Activated B cell treated with CpG ODN at 0.5 μM for 24 hours (primary cell): ENCODE measurements at places on chromosomes 6 and 20.

DNA sequence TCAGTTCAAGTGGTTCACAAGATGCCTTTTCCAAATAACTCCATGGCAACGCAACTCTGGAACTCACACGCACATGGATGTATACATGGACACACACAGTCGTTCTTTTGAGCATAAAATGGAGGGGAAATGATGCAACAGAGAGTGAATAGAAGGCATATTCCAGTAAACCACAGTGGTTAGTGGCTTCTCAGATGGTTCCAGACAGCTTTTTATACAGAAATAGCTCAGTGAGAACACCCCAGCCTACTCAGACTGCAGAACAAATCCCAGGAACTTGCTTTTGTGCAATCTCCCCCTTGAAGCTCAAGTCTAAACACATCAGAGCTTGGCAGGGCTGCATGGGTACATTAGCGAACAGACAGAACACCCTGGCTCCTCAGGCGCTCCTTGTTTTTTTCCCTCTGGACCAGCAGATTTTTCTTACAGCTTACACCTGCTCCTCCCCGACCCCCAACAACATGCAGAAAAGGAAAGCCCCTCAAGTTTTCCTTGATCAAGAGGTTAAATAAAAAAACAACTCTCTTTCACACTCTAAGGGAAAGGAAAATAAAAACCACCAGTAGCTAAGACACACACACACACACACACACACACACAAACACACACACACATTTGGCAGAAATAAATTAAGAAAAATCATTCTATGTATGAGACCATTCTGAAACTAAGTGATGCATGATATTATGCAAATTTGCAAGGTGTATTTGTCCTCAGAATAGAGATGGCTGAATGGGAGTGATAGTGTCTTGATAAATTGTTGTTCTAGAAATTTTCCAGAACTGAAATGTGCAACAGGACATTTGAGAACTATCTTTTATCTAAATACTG lies 51.2 kb upstream of the RANBP9 start:
- no peak for DNase-seq

DNA sequence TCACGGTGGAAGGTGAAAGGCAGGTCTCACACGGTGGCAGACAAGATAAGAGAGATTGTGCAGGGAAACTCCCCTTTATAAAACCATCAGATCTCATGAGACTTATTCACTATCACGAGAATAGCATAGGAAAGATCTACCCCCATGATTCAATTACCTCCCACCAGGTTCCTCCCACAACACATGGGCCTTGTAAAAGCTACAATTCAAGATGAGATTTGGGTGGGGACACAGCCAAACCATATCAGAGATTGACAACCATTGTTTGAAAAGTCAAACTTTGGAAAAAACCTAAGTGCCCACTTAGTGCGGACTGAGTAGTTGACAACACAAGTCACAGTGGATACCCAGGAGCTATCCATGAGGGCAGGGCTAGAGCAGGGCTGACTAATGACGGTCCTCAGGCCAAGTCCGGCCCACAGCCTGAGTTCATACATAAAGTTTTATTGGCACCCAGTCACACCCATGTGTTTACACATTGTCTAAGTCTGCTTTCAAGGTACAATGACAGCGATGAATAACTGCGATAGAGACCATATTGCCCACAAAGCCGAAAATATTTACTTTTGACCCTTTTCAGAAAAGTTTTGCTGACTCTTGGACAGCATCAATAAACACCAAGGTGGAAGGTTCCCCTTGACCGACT lies 33.8 kb upstream of the PMEPA1 start:
- DNase-seq = no peak

DNA sequence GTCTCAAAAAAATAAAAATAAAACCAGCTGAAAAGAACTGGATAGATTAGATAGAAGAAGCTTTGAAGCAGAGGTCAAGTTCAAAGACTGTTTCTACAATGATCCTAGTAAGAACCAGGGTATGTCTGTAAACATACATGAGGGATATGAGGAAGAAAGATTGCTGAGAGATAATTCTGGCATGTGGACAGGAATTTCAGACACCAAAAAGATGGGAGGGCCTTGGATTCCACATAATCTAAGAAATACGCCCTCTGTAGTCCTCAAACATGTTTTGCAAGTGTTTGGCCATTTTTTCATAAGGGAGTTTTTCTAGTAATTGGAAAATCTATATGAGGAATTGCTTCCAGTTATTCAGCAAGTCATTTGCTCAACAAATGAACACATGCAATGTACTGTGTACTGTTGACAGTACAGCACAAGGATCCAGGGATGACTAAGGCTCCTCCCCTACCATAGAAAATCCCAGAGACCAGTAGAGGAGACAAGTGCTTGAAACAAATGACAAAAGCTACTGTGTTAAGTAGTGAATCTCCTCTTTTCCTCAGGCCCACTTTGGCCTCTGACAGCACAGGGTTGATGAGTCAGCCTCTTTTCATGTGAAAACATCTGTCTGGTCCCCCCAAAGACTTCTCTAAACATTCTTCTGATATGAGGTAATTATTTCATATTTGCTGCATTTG lies 795.9 kb downstream of the MAFB start:
- no peak for DNase-seq

- DNase-seq = no peak
Measured at GRCh38 chr6:158808442-158808833, 10.7 kb downstream of the EZR start.

GRCh38 chr6:82987416-82987815 lies 78.2 kb downstream of the UBE3D start:
- DNase-seq = no peak

DNA sequence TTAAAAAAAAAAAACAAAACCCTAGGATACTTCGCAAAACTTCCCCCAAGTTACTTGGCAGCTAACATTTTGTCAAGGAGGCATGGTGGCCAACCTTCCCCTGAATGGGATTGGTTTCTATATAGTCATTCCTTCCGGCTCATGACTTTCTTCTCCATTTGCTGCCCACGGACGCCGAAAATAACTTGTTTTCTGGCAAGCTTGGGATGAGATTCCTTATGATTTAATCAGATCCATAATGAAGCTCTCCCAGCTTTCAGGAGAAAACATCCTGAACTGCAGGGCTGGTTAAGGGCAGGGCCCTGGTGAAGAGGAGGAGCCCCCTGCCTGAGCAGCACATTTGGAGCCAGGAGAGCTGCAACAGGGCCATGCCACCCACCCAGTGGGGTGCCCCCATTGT lies 49.9 kb downstream of the PPP1R16B start:
- no peak for DNase-seq

GRCh38 chr20:8232332-8232731 lies 100.3 kb downstream of the PLCB1 start:
- DNase-seq = no peak

DNA sequence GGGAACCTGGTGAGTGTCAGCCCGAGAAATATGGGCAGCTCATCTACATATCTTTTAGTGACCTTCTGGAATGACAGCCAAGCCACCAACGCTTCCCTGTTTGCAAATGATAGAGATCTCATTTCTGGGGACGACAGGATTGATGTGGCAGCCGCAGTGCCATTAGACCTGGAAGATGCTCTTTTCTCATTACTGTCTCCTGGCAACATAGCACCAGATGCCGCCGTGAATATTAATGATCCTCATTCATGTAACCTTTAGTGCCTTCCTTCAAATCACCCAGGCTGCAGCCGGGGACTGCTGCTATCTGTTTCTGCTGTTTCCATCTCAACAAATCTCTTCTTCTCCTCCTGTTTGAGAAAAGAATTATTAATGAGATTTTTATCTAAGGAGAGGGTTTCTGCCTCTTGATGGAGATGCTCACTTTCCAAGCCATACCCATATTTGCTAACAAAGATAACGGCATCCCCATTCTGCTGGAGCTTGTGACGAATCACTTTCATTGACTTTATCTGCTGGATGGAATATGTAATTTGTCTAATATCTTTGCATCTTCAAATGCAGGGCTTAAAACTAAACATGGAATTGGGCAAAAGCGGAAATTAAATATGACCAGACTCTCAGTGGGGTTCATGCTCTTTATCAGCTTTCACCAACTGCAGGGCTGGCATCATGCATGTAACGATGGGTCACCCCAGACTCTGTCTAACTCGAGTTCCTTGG lies 74.8 kb upstream of the KIF16B start:
- no peak for DNase-seq

- no peak for DNase-seq
Measured at GRCh38 chr6:163725008-163725941, 310.8 kb downstream of the QKI start.

- no peak for DNase-seq
Measured at GRCh38 chr20:31677553-31678260, 40.0 kb downstream of the COX4I2 start.

DNA sequence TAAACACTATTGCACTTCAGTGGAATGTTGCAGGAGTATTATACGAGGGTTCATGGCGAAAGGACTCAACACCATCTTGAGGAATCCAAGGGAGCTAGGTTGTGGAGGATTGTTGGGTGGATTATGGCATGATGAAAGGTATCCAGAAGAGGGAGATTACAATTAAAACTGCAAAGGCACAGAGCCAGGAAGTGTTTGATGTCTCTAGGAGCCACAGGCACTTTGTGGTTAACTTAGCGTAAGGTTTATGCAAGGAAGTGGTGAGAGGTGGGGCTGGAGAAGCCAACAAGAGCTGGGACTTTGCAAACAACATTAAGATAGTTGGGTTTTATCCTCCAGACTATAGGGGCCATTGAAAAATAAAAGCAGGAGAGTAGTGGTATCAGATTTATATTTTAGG lies 86.6 kb upstream of the TPD52L1 start:
- DNase-seq = no peak

DNA sequence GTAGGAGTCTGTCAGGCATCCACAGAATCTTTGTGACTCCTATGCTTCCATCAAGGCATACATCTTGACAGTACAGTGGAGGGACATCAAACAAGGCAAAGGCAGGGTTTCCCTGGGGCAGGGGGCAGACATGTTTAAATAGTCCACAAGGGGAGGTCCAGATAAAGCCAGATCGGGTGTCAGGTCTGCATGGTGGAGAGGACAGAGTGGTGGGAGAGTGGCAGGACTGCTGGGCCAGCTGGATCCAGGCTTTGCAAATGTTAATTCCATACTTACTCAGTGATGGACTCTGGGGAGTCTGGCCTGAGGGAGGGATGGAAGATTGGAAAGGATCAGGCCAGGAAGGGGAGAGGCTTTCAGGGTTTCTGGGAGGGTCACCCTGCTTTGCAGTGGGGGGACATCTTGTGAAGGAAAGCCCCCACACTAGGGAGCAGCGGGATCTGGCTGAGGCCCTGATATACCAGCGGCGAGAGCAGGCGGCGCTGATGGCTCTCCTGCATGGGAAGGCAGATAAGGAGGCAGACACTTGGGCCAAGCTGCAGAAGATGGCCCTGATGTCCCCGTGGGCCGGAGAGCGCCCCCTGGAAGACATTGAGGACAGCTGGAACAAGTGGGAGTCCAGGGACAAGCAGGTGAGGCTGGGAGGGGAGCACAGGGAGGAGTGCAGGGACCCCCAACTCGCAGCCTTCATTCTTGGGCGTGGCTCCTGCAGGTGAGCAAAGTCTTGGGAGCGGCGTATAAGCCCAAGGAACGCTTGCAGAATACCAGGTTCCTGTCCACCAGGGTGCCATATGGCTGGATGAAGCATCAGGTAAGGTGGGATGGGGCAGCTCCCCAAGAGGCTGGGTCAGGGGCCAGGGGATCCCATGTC lies 44.6 kb downstream of the SUN5 start:
- no peak for DNase-seq

DNA sequence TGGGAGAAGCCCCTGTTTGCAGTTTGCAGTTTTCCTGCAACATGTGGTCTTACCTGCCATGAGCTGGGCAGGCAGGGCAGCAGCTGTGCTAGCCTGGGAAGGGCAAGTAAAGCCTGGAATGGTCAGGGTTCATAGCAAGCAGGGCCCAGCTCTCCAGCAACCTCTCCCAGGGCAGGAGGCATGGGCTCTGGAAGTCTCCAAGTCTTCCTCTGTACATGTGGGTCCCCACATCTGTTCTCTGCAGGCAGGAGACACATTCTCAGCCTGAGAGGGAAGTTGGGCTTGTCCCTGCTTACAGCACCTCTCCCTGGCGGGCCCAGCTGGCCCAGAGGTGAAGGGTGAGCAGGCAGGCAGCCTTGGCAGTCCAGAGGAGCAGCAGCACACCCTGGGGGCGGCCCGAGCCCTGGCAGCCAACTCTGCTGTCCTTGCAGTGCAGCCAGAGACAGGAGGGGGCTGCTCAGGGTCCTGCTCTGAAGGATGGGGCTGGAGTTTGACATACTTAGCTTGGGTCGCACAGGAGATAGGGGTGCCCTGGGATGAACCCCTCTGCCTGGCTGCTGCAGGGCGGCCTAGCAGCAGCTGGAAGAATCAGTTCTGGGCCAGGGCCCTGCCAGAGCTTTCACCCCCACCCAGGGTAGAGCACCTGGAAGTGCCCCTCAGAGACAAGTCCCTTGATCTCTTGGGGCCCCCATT lies 176.0 kb downstream of the MRPL14 start:
- no peak for DNase-seq

GRCh38 chr20:43682446-43682845 lies 15.5 kb downstream of the MYBL2 start:
- peak; percentile 33 for DNase-seq

DNA sequence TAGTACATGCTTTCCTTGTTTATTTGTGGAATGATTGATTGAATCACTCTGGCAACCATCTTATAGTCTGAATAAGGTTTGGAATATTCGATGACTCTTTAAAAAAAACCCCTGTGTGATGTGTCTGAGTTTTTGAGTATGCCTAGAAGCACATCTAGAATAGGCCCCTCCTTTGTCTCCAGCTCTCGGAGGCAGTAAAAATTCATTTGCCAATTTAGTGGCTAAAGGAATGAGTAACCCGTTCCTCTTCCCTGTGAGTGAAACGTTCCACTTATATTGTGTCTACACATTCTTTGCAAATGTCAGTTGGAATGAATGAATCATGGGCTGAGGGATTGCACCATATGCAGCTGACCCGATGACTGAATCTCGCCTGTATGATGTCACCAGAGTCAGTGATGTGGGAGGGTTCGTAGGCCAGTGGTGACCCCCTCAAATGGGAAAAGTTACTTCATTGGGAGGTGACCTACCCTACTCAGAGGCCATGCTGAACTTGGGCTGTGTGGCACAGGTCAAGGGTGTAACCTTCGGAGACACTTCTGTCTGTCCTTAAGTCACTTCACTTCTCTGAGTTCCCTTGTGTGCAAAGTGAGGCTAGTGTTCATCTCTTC lies 21.6 kb downstream of the MOCS3 start:
- no peak for DNase-seq

GRCh38 chr6:13049666-13050254 lies 278.6 kb downstream of the TBC1D7 start:
- no peak for DNase-seq

GRCh38 chr6:28607990-28608389 lies 82.3 kb downstream of the GPX5 start:
- DNase-seq = no peak

DNA sequence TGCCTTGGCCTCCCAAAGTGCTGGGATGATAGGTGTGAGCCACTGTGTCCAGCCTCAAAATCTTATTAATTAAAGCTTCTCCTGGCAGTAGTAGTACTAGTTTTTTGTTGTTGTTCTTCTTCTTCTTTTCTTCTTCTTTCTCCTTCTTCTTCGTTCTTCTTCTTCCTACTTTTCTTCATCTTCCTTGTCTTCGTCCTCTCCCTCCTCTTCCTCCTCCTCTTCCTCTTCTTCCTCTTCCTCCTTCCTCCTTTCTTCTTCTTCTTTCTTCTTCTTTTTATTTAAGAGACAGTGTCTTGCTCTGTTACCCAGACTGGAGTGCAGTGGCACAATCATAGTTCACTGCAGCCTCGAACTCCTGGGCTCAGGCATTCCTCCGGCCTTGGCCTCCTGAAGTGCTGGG lies 17.2 kb upstream of the DEK start:
- DNase-seq = no peak
